CD4-positive, alpha-beta T cell treated with Interferon gamma for 1 hour (primary cell): ENCODE measurements at places on chromosomes 2 and 18.

DNA sequence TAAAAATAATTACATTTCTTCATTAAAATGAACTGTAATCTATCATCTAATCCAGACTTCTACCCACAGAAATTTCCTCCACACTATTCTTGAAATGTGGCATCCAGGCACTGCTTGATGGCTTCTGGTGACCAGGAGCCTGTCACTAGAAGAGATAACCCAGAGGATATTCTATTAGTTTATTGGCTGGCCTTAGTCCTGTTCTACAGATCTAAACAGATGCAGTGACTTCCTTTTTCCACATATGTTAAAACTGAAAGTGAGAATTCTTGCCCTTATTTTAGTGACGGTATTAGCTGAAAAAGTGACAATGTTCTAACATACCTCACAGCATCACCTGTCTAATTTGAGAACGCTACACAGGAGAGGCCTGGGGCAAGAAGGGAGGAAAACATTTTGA is 775.4 kb downstream of the TSN start:
- no peak for DNase-seq

DNA sequence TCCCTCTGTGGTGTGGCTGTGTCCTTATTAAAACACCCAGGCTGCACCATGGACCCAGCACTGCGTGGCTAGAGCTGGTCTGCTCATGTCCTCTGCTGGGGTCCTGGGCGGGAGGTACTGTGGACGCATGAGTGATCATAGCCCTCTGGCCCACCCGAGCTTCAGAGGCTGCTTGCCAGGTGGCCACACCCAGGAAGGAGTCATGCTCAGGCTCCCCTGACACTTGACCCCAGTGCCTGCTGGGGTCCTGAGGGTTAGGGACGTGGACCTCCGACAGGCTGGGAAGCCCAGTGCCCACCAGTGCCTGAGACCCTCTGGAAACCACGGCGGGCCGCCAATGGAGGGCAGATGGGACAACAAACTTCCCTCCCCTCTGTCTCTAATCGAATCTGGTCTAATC is 66.3 kb upstream of the HS6ST1 start:
- no peak for DNase-seq

DNA sequence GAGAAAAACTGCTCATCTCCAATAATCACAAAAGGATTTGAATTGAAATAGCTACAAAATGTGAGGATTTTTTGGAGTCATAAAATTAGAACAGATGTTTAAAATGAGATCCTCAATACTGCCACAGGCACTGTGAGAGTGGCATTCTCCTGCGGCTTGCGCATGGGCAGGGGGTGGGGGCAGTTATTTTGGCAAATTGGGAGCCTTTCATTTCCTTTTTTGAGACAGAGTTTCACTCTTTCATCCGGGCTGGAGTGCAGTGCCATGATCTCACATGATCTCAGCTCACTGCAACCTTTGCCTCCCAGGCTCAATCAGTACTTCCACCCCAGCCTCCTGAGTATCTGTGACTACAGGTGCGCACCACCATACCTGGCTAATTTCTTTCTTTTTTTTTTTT is 42.4 kb downstream of the POMC start:
- no peak for DNase-seq

GRCh38 chr18:49819823-49820671 is 6.7 kb upstream of the ACAA2 start:
- peak; percentile 19 for DNase-seq

DNA sequence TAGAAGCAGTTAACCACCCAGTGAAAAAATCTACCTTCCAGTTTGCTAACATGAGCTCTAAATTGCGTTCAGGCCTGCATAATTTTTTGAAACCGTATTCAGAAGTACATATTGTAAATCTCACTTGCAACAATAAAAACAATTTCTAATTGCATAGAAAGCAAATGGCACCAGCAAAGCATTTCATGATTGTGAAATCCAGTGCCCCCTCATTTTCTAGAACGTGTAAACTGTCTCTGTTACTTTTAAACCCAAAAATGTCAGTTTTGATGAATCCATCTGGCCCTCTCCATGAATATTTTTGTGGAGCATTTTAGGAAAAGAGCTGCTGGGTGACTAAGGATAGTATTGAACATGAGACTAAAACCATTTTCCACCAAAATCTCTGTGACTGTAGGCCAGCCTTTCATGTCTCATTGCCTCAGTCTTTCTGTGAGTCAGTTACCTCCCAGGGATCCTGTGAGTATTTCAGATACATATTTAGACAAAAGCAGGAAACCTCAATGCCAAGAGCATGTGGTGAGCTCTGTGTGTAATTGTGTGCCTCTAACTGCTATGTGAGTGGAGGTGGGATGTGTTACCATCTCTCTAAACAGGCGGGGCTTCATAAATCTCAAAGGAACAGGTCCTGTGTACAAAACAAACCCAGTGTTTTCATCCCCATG is 477.8 kb upstream of the DCC start:
- DNase-seq, result no peak

DNA sequence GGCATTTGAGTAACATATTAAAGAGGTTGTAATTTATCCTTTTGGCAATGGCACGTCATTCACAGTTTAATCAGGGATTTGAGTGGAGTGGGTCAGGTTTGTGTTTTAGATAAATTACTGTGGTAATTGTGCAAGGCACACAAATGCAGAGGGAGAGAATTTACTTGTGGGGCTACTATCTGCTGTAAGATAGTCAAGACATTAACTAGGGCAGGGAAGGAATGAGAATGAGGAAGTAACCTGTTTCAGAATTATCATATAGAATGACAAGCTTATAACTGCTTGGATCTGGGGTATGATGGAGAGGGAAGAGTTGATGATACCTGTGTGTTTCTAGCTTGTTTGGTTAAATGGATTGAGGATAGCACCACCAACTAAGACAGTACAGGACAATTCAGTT is 58.9 kb upstream of the ZSWIM2 start:
- no peak for DNase-seq
